ENCODE measurements at places on chromosomes 11 and 22.
A peak's percentile ranks its signal among the peaks of the same experiment; 100 is the strongest.

- DNase-seq: no peak
Observed at GRCh38 chr11:117876059-117876340, 458 bp downstream of the FXYD6 start.

GRCh38 chr11:71251761-71252268, 562 bp downstream of the SHANK2 start:
- no peak for DNase-seq

GRCh38 chr11:2093575-2094353, 45.4 kb downstream of the IGF2 start:
- DNase-seq: no peak

GRCh38 chr22:36197514-36198146, 4.0 kb downstream of the APOL4 start:
- DNase-seq: no peak

DNA sequence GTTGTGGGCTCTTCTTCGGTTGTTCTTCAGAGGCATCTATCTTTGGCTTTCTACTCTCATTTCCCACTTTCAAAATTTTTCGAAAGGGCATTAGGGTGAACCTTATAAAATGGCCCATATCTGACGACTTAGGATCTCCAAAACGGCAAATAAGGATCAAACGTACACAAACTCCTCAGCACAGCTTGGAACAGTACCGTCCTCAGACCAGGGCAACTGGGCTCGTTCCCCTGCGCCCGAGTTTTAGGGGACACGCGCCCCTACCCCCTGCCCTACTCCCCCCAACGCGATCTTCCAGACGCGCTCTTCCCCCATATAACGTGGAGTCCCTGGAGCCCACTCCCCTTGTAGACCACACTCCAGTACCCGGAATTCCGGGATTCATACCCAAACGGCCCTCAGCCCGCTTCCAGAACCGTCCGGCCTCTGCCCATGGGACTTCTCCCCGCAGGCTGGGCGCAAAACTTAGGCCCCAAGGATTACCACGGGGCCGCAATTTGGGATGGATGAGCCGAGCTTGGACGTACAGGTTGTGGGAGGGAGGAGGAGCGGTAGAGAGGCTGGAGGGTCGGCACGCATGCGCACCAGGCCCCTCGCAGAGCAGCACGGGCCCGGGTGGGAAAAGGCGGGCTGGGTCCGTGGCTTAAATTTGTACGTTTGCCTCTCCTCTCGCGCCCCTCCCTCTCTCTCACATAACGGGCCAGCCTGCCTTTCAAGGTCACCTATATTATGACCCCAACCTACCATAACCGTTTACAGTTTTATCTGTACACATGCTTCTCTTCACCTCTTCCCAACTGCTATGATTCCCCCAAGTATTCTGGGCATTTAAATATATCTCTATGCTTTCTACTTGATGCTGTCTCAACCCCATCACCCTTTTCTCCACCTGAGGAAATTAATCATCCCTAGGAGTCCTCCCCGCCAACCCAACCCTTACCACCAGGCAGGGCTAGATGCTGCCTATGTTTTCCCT, 3.4 kb downstream of the CCDC89 start:
- no peak for DNase-seq

- peak; percentile 56 for DNase-seq
Observed at GRCh38 chr22:24592851-24593558, at the start of gene LRRC75B. Gene LRRC75B (minus strand): TSS chr22:24593073. CDS start chr22:24593039, 34 bp downstream.

DNA sequence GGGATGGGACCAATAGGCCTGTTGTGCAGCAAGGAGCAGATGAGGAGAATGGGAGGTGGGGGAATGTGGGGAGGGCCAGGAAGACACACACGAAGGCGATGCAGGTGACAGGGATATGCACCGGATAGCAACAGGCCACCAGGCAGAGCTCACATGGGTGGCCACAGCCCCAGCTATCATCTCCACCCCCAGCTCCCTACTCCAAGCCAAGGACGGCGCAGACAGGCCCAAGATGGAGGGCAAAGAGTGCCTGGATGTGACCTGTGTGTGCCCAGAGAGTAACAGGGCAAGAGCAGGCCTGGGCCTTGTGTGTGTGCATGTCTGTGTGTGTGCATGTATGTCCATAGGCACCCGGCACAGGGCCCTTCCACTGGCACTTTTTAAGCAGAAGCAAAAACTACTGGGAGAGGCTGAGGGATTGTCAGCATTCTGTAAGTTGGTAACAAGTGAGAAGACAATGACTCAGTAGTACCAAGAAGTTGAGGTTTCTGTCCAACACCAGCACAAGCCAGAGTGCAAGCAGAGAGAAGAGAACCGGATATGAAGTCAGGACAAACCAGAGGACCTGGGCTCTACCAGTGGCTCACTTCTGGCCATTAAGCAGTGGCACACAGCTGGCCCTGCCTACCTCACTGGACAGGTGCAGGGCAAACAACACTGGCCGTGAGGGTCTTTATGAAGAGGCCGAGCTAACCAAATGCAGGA, 36.4 kb downstream of the NRXN2 start:
- DNase-seq: no peak

DNA sequence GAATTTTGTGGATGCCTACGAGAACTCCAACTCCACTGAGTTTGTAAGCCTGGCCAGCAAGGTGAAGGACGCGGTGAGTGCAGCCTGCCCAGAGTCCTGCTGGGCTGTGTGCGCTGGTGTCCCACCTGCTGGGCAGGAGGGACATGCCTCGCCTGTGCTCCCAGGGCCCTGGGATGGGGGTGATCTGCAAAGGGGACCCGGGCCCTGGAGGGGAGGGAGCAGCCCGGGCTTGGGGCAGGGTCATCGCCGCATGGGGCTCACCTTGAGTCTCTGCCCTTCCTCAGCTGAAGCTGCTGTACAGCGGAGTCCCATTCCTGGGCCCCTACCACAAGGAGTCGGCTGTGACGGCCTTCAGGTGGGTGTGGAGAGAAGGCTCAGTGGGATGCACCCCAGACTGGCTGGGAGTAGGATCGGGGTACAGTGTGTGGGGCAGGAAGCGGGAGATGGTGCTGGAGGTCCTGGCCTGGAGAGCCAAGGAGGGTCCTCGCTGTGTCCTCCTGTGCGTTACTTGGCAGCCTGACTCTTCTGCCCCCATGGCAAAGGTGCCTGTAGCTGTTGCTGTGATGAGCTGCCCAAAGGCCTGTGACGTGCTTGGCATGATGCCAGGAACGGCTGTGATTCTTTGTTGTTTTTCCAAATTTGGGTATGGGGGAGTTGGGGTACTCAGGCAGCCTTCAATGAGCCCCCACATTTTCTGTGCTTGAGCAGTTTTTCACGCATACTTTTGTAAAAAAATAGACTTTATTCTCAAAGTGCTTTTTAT, 29.2 kb downstream of the ST14 start:
- DNase-seq: no peak

- no peak for DNase-seq
Observed at GRCh38 chr11:16611926-16612565, 126.4 kb upstream of the C11orf58 start.

- DNase-seq: no peak
Observed at GRCh38 chr22:48181263-48181955, 1419.0 kb downstream of the TBC1D22A start.

GRCh38 chr22:17267661-17268330, 48.6 kb upstream of the ADA2 start:
- DNase-seq: no peak

DNA sequence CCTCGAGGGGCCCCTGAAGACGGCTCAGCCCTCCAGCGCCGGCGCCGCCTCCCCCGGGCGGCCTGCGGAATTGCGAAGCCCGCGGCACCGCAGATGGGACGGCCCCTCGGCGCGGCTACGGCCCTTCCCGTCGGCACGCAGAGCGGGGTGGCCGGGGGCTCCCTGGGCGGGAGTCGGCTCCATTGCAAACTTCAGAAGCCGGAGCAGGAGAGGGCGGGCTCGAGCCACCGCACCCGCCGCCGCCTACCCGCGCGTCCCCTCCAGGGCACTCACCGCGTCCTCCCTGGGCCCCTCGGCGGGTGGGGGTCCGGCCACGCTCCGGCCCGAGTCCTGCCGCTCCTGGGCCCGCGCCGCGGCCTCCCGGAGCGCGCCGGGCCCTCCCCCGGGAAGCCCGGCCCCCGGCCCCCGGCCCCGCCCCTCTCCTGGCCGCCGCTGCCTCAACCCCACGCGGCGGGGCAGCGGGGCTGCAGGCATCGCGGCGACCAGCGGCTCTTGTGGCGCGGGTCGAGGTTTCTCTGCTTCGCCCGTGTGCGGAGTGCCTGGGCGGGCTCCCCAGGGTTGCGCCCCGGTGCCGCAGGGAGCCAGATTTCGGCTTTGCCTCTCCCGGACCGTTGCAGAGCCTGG, at the start of gene PACSIN3:
Gene PACSIN3, minus strand, starts transcription at position 359 of the 624 bp plus-strand sequence. CDS start 3,707 bp downstream, outside the sequence.
- DNase-seq: peak; percentile 13

DNA sequence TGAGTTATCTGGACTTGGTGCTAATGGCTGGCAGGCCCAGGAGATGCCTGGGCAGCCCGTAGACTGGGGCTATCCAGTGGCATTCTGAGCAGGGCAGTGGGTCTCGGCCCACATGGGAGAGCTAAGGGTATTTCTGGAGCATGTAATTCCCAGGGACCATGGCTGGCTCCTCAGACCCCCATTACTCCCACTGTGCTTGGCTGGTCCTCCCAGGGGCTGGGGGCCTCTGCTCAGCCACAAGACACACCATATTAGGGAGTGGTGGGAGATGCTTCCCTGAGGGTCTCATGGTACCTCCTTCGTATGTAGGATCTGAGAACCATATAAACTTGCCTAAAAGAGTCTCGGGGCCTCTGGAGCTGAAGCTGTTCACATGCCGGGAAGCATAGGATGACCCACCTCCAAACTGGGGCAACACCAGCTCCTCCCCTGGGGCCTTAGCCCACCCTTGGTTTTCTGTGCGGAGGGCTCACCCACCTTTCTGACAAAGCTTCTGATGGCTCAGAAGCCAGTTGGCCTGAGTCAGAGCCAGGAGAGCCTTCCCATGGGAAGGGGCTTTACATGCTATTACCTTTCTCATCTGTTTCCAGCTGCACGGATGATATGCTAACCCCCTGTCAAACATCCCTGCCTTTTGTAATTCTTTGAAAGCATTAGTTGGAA, 9.5 kb upstream of the FTH1 start:
- DNase-seq: no peak

DNA sequence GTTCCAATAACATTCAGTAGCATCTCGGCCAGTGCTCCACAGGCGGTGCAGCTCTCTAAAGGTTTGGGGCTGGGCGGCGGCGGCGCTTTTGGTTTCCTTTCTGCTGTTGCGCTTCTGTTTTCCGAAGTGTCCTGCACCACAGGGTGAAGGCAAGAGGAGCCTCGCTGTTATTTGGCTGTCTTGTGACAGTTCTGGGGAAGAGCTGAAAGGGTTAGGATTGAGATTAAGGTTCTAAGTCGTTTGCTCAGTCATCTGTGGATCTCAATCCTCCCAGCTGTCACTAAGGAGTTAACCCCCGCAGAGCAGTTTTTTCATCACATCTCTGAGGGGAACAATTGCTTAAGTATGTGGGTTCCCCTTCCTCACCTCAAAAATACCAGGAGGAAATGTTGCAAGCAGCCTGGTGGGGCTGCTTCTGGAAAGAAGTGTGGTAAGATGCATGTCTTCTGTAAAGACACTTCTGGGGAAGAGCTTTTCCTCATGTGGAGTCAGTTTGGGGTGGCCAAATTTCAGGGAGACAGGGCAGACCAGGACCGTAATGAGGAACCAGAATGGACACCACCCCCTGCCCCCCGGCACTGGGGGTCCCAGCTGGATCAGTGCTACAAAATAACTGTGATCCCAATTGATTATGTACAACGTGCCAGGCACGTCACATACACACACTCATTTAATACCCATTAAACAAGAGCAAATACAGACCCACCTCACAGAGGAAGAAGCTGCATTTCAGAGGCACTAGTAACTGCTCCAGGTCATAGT, 14.2 kb downstream of the TMEM121B start:
- peak; percentile 99 for DNase-seq

DNA sequence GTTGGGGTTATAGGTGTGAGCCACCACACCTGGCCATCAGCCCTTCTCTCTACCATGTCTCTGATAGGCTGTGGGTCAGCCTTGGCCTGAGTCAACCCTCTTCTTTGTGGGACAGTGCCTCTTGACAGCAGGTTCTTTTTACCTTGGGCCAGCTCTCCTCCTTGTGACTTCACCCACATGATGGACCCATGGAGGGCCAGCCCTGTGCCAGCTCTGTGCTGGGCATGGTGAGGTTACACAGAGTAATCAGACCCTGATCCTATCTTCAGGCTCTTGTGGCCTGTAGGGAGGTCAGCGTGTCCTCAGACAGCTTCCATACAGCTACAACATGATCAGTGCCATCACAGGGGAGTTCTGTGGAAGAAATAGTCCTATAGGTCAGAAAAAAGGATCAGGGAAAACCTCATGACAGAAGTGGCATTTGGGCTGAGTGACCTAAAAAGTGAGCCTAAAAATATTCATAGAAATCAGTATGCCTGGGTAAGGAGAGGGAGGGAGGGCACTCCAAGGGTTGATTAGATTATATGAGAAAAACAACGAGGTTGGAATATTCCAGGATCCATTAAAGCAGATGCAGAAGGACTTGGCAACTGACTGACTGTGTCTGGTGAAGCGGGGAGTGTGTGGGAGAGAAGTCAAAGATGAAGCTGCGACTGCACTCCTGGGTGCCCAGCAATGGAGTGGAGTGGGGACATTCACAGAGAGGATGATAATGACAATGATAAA, 17.1 kb downstream of the OTOG start:
- no peak for DNase-seq

DNA sequence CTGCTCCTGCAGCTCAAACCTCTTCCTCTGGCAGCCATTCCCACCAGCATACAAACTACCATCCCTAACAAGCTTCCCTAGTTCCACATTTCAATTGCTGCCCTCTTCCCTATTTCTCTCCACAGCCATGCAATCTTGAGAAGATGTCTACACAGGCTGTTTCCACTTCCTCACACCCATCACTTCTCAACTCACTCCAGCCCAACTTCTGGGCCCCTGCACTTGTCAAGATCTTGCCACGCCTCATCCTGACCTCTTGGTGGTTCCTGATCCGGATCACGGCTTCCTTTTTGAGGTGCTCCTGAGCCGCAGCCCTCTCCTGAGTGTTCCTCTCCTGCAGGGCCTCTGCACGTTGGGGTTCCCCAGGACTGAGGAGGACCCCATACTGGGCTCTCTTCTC, 22.6 kb downstream of the RPL27A start:
- DNase-seq: no peak

- no peak for DNase-seq
Observed at GRCh38 chr11:44300844-44301563, 8.9 kb downstream of the ALX4 start.

- no peak for DNase-seq
Observed at GRCh38 chr22:45677063-45677462, 5.4 kb downstream of the ATXN10 start.

GRCh38 chr11:95577716-95578460, 211.7 kb downstream of the FAM76B start:
- DNase-seq: no peak

GRCh38 chr22:38863531-38864131, 8.4 kb downstream of the CBX6 start:
- DNase-seq: no peak

GRCh38 chr11:11464555-11464954, 111.5 kb upstream of the CSNK2A3 start:
- DNase-seq: no peak

DNA sequence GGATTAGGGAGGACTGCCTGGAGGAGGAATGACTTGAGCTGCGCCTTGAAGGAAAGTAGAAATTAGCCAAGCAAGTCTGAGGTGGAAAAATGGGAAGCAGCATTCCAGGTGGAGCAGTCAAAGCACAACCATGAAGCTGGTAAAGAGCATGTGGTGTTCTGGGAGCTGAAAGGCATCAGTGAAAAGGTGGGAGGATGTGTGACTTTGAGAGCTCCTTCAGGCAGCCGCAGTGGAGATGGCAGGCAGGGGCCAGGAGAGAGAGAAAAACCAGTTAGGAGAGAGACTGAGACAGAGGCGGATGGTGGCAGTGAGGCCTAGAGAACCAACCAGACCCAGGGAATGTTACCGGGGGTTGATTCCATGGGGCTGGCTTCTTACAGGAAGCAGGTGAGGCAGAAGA, 393.4 kb downstream of the MIAT start:
- DNase-seq: no peak

- no peak for DNase-seq
Observed at GRCh38 chr11:104343578-104343977, 179.6 kb upstream of the PDGFD start.

Measured in AML-193 (cell line).